Heart left ventricle (tissue), 16 donors: ENCODE measurements at places on chromosomes 3 and 15. TPM values are rescaled to one million over a fixed set of nuclear protein-coding genes. Genes with fewer than 3 reads are reported as not detected.

Gene GP5
- not detected for polyA plus RNA-seq

Gene PLCB2
- 7.7 TPM for polyA plus RNA-seq

Gene NMNAT3
- 8.6 TPM for polyA plus RNA-seq

Gene ALDH1A3
- 0.91 TPM for polyA plus RNA-seq

Gene C15orf62
- polyA plus RNA-seq = 0.30 TPM

DNA sequence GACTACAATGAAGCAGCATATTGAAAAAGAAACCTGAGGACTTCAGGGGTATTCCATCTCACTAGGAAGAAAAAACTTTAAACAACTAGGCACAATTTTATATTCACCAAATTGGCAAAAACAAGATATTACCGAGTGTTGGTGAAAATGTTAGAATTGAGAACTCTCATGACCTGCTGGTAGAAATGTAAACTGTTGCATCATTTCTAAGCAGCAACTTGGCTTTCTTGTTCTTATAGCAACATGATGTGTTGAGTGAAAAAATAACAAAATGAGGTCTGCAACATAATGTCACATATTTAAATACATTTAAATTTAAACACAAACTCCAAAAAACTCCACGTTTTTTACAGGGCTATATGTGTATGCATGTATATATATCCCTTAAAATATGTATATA, 59.0 kb upstream of the SPPL2A start:
- H3K4me3 ChIP-seq = no peak overlapping the region
- no peak overlapping the region for H3K27ac ChIP-seq
- H3K4me1 ChIP-seq = peaks cover 6% of the 10 kb centered on the region
- H3K36me3 ChIP-seq = no peaks in the 10 kb centered on the region
- DNase-seq = no peak

DNA sequence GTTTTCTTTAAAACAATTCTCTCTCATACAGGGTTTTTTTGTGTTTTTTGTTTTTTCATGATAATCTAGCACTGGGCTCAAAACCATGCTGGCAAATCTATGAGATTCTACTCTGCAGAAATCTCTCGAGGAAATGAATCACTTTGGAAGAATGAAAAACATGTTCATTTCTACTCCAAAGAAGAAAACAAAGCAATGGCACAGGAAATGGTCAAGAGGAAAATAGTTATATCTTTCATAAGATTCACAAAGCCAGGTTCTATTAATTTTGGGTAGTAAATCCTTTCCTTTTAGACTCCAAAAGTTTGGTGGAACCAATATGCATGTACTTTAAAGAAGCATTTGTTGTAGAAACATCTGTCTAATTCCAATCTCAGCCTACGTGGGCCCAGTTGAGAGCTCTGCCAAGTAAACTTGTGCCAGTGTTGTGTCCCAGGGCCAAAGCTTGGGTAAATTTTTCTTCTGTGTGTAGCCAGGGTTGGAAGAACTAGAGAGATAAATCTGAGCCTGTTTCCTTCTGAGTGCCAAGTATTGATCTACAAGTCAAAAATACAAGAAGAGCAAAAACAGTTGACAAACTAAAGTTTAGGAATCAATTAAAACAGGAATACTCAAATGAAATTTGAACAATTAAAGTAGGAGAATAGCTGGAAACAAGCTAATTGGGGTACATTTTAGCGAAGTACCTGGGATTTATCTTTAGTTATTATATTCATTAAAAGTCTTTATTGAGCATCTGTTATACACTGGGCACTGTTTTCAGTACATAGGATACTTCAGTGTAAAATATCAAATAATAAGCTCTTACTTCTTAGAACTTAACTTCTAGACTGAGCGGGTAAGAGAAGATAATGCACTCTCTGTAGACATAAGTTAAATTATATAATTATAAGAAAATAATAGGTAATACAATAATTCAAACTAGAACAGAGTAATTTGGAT, 657.5 kb upstream of the NECTIN3 start:
- no peaks in the 10 kb centered on the region for H3K36me3 ChIP-seq
- peaks cover 8% of the 10 kb centered on the region for H3K4me1 ChIP-seq
- no peak for DNase-seq
- no peaks in the 10 kb centered on the region for H3K27me3 ChIP-seq
- no peak overlapping the region for H3K27ac ChIP-seq

DNA sequence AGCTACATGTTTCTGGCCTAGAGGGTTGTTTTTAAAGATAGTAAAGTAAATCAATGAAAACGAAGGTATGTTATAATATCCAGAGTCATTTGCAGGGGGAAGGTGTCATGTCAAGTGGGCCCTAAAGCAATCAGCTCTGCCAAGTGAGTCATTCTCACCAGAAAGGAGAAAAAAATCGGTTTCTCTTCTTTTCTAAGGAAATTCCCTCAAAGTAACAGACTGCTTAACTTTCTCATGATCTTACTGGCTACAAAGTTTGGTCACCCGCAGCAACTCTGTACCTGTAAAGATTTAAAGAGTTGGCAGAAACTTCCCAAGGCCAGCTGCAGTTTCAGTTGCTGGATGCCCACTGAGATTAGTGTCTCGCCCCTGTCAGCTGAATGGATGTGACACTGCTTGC, 5.5 kb upstream of the FSIP1 start:
- no peaks in the 10 kb centered on the region for H3K4me1 ChIP-seq
- H3K27ac ChIP-seq = no peak overlapping the region
- no peak overlapping the region for H3K4me3 ChIP-seq
- H3K36me3 ChIP-seq = no peaks in the 10 kb centered on the region
- no peak for DNase-seq
- H3K27me3 ChIP-seq = no peaks in the 10 kb centered on the region

GRCh38 chr3:55244247-55244646, 242.9 kb downstream of the WNT5A start:
- no peaks in the 10 kb centered on the region for H3K27me3 ChIP-seq
- no peak overlapping the region for H3K27ac ChIP-seq
- no peak for DNase-seq
- no peak overlapping the region for H3K4me3 ChIP-seq
- H3K4me1 ChIP-seq = no peaks in the 10 kb centered on the region

GRCh38 chr3:122102191-122102935, 47.2 kb downstream of the CD86 start:
- H3K36me3 ChIP-seq = no peaks in the 10 kb centered on the region
- no peak overlapping the region for H3K4me3 ChIP-seq
- no peak overlapping the region for H3K27ac ChIP-seq
- H3K4me1 ChIP-seq = no peaks in the 10 kb centered on the region
- DNase-seq = no peak
- H3K27me3 ChIP-seq = no peaks in the 10 kb centered on the region

DNA sequence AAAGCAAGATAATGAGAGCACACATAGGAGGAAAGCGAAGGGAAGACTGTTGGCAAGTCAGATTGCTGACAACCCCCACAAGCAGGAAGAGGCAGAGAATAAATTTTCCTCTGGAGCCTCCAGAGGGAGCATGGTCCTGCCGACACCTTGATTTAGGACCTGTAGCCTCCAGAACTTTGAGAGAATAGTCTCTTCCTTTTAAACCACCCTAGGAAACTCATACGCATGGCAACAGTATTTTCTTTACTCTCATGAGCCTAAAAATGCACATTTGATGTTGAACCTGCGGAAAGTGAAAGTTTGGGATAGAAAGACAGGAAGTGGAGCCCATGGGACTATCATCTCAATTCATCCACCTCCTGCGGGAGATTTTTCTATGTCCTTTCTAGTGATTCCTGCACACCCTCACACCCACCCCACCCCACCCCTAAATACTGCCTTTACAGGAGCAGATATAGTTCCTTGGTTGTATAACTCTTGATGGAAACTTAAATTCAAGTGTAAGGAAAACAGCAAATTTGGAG, 116.7 kb upstream of the LPP start:
- H3K4me1 ChIP-seq = peaks cover 21% of the 10 kb centered on the region
- no peak overlapping the region for H3K4me3 ChIP-seq
- DNase-seq = no peak
- no peaks in the 10 kb centered on the region for H3K27me3 ChIP-seq

- DNase-seq = no peak
- no peak overlapping the region for H3K27ac ChIP-seq
- no peaks in the 10 kb centered on the region for H3K4me1 ChIP-seq
- no peaks in the 10 kb centered on the region for H3K27me3 ChIP-seq
These were observed 78.5 kb downstream of the KBTBD8 start for GRCh38 chr3:67076607-67077006.

GRCh38 chr3:44492496-44492895, 15.0 kb upstream of the ZNF445 start:
- H3K4me3 ChIP-seq = no peak overlapping the region
- H3K27me3 ChIP-seq = no peaks in the 10 kb centered on the region
- no peak for DNase-seq
- no peaks in the 10 kb centered on the region for H3K36me3 ChIP-seq
- H3K4me1 ChIP-seq = no peaks in the 10 kb centered on the region

GRCh38 chr3:14489641-14490040, 50.5 kb downstream of the GRIP2 start:
- H3K36me3 ChIP-seq = peaks cover 41% of the 10 kb centered on the region
- H3K4me1 ChIP-seq = peaks cover 8% of the 10 kb centered on the region
- H3K27ac ChIP-seq = no peak overlapping the region
- H3K4me3 ChIP-seq = no peak overlapping the region
- no peaks in the 10 kb centered on the region for H3K27me3 ChIP-seq
- DNase-seq = no peak
